Esophagus muscularis mucosa (tissue), 4 donors: ENCODE measurements at places on chromosomes 12 and 14. TPM values are rescaled to one million over a fixed set of nuclear protein-coding genes. Genes with fewer than 3 reads are reported as not detected.

- no peak overlapping the region for H3K4me3 ChIP-seq
- no peaks in the 10 kb centered on the region for H3K27me3 ChIP-seq
- H3K4me1 ChIP-seq, result peaks cover 99% of the 10 kb centered on the region
- no peak overlapping the region for H3K27ac ChIP-seq
Observed at GRCh38 chr12:25972783-25973182, 14.3 kb downstream of the RASSF8 start.

- peaks cover 24% of the 10 kb centered on the region for H3K4me1 ChIP-seq
- peak overlapping the region; percentile 86 for H3K4me3 ChIP-seq
- H3K27me3 ChIP-seq, result no peaks in the 10 kb centered on the region
- peak overlapping the region; percentile 81 for H3K27ac ChIP-seq
- H3K36me3 ChIP-seq, result no peaks in the 10 kb centered on the region
Observed at GRCh38 chr12:19129122-19129485, 429 bp upstream of the PLEKHA5 start.

- H3K4me3 ChIP-seq, result no peak within 1 kb of the TSS
- peaks cover 42% of the 10 kb centered on the region for H3K4me1 ChIP-seq
- peak within 1 kb of the TSS; percentile 57 for H3K27ac ChIP-seq
Observed at GRCh38 chr12:14843425-14843887, at the start of gene ART4. Gene ART4, minus strand, starts transcription at chr12:14843526. Its CDS starts 413 bp downstream, at chr12:14843113.

DNA sequence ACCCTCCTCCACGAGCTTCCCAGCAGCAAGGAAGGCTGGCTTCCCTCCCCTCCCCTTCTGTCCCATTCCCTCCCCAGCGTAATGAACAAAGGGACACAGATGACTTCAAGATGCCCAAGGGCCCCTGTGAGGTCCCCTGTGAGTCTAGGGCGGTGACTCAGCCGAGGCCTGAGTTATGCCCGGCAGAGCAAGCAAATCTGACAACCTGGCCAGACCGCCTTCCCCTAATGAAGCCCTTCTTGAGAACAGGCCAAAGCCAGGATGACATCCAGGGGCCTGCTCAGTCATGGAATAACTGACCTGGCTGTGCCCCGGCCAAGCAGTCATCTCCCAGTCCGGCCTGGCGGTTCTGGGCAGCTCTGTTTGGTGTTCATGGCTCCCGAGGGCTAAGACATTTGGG, 89.2 kb downstream of the DICER1 start:
- peaks cover 3% of the 10 kb centered on the region for H3K4me1 ChIP-seq
- no peaks in the 10 kb centered on the region for H3K27me3 ChIP-seq
- DNase-seq, result no peak
- no peak overlapping the region for H3K27ac ChIP-seq

- H3K36me3 ChIP-seq, result no peaks in the 10 kb centered on the region
- no peaks in the 10 kb centered on the region for H3K4me1 ChIP-seq
- no peak overlapping the region for H3K4me3 ChIP-seq
- no peaks in the 10 kb centered on the region for H3K27me3 ChIP-seq
Observed at GRCh38 chr12:77120156-77121085, 55.1 kb upstream of the E2F7 start.

GRCh38 chr14:96756745-96757144, 40.4 kb upstream of the VRK1 start:
- no peak overlapping the region for H3K27ac ChIP-seq
- DNase-seq, result no peak
- H3K36me3 ChIP-seq, result no peaks in the 10 kb centered on the region
- no peak overlapping the region for H3K4me3 ChIP-seq
- no peaks in the 10 kb centered on the region for H3K27me3 ChIP-seq
- no peaks in the 10 kb centered on the region for H3K4me1 ChIP-seq

GRCh38 chr12:1199700-1200099, 208.7 kb downstream of the ERC1 start:
- no peak overlapping the region for H3K27ac ChIP-seq
- peaks cover 22% of the 10 kb centered on the region for H3K36me3 ChIP-seq
- peaks cover 2% of the 10 kb centered on the region for H3K4me1 ChIP-seq
- no peak overlapping the region for H3K4me3 ChIP-seq
- no peak for DNase-seq

DNA sequence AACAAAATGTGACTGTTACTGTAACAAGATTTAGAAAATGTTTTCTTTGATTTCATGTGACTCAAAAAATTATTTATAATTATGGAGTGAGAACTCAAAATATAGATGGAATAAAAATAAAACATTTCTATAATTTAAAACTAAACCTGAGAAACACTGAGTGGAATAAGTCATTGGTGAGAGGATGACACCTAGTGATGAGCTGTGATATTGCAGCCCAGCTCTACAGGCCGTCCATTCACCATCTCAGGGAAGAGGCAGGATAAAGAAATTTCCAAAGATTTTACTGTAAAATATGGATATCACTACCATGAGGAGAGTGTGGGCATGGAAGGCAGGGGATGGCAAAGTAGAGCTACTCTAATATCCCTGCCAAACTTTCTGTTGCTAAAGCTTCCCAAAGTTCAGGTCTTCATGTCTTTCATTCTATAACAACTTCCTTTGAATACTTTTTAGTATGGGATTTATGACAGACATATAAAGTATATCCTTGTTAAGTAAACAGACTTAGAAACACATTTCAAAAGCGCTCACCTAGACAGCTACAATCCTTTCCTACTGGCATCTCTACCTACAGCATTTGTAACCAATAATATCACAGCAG, 308.0 kb downstream of the ITPR2 start:
- no peaks in the 10 kb centered on the region for H3K27me3 ChIP-seq
- H3K27ac ChIP-seq, result no peak overlapping the region
- no peak overlapping the region for H3K4me3 ChIP-seq
- DNase-seq, result no peak
- no peaks in the 10 kb centered on the region for H3K4me1 ChIP-seq
- no peaks in the 10 kb centered on the region for H3K36me3 ChIP-seq

TSPAN8 gene
- 0.29 TPM for total RNA-seq

TAS2R10 gene
- not detected for total RNA-seq

ESPL1 gene
- 0.17 TPM for total RNA-seq

- no peak for DNase-seq
- peaks cover 20% of the 10 kb centered on the region for H3K4me1 ChIP-seq
- no peak overlapping the region for H3K4me3 ChIP-seq
Observed at GRCh38 chr12:116692605-116693004, 45.3 kb downstream of the SPRING1 start.

IGFBP6 gene
- total RNA-seq, result 811 TPM

GRCh38 chr12:91985002-91985787, 160.5 kb downstream of the BTG1 start:
- no peaks in the 10 kb centered on the region for H3K27me3 ChIP-seq
- no peak overlapping the region for H3K27ac ChIP-seq
- H3K36me3 ChIP-seq, result no peaks in the 10 kb centered on the region
- H3K4me1 ChIP-seq, result peaks cover 6% of the 10 kb centered on the region

GRCh38 chr14:33978892-33979612, 28.2 kb upstream of the EGLN3 start:
- H3K27me3 ChIP-seq, result no peaks in the 10 kb centered on the region
- H3K4me1 ChIP-seq, result no peaks in the 10 kb centered on the region
- DNase-seq, result peak; percentile 24
- H3K4me3 ChIP-seq, result no peak overlapping the region

- no peak for DNase-seq
- no peaks in the 10 kb centered on the region for H3K4me1 ChIP-seq
- H3K27ac ChIP-seq, result no peak overlapping the region
Observed at GRCh38 chr14:46279776-46280175, 371.8 kb downstream of the RPL10L start.

GRCh38 chr12:1792406-1792805, 28.0 kb upstream of the LRTM2 start:
- H3K27me3 ChIP-seq, result no peaks in the 10 kb centered on the region
- peak; percentile 37 for DNase-seq
- peaks cover 57% of the 10 kb centered on the region for H3K4me1 ChIP-seq
- peaks cover 11% of the 10 kb centered on the region for H3K36me3 ChIP-seq

GRCh38 chr12:12561371-12562015, 1.2 kb downstream of the DUSP16 start:
- peak overlapping the region; percentile 100 for H3K27ac ChIP-seq
- DNase-seq, result no peak

DNA sequence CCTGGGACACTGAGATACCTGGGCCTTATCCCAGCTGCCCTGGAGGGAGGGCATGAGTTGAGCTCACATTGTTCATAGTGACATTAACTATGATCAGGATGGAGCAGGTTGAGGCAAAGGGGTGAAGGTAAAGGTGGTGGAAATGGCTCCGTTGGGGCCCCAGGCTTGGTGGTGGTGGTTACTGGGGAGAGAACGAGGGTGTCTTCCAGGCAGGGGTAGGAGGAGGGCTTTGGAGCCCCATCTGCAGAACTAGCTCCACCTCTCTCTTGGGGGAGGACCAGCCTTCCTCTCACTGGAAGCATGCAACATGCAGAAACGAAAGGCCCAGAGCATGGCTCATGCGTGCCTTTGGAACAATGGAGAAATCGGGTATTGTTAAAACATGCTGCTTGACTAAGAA, 217.0 kb downstream of the SLC41A2 start:
- H3K4me1 ChIP-seq, result peaks cover 3% of the 10 kb centered on the region
- H3K27ac ChIP-seq, result no peak overlapping the region

DNA sequence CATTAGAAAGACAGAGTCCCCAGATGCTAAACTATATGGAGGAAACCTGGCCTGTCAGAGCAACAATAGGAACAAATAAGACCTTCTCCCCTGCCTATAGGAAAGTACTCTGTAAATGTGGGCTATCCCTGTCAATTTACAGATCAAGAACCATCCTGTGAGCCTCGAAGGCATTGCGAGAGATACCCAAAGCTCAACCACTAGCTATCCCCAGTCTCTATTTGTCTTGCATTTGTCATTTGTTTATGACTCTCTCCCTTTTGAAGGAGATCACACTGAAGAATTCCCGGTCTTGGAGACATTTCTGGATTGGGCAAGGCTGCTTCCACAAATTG, 42.7 kb upstream of the DHRS4 start:
- no peaks in the 10 kb centered on the region for H3K4me1 ChIP-seq
- no peaks in the 10 kb centered on the region for H3K36me3 ChIP-seq
- H3K27me3 ChIP-seq, result no peaks in the 10 kb centered on the region
- H3K4me3 ChIP-seq, result no peak overlapping the region

DNA sequence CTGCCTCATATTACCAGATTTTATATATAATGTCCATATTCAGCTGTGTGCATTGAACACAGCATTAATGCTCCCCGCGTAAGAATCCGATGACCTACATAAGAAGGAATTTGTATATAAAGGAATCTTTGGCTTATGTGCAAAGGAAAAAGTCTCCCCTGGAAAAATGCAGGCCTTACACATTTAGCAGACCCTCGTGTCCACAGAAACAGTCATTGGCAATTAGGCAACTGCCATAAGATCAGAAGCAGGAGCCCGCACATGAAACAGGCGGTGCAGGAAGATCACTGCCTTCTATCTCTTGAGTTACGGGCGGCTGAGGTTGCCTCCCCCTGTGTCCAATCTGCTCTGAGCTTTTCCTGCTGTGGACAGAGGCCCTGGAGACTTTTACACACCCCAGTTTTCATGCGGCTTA, 63.2 kb upstream of the RFX4 start:
- H3K4me1 ChIP-seq, result no peaks in the 10 kb centered on the region
- no peak overlapping the region for H3K27ac ChIP-seq
- H3K36me3 ChIP-seq, result no peaks in the 10 kb centered on the region
- peaks cover 13% of the 10 kb centered on the region for H3K27me3 ChIP-seq
- H3K4me3 ChIP-seq, result no peak overlapping the region
- DNase-seq, result peak; percentile 70

DNA sequence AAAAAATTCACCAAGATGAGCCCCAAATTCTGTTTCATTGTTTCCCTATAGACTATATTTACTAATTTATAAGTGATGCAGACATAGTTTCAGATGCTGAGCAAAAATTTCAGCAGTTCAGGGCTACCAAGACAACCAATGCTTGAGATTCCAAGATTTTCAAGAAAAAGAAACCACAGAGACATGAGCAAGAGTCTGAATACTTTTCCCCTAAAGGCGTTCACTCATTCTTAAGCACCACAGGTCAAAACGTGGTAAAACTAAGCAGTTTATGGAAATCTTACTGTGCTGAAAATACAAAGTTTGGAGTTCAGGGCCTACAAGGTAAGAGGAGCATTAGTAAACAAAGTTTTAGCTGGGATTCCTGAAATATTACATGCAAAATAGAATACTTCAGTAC, 221.2 kb downstream of the KCNH5 start:
- H3K27me3 ChIP-seq, result no peaks in the 10 kb centered on the region
- no peak overlapping the region for H3K27ac ChIP-seq
- H3K4me3 ChIP-seq, result no peak overlapping the region
- no peak for DNase-seq
- H3K36me3 ChIP-seq, result no peaks in the 10 kb centered on the region
- H3K4me1 ChIP-seq, result no peaks in the 10 kb centered on the region

GRCh38 chr14:76761960-76762410, 717 bp downstream of the VASH1 start:
- peak; percentile 87 for DNase-seq
- H3K4me1 ChIP-seq, result peaks cover 47% of the 10 kb centered on the region
- H3K27ac ChIP-seq, result peak overlapping the region; percentile 68
- peak overlapping the region; percentile 82 for H3K4me3 ChIP-seq
- H3K27me3 ChIP-seq, result no peaks in the 10 kb centered on the region

DNA sequence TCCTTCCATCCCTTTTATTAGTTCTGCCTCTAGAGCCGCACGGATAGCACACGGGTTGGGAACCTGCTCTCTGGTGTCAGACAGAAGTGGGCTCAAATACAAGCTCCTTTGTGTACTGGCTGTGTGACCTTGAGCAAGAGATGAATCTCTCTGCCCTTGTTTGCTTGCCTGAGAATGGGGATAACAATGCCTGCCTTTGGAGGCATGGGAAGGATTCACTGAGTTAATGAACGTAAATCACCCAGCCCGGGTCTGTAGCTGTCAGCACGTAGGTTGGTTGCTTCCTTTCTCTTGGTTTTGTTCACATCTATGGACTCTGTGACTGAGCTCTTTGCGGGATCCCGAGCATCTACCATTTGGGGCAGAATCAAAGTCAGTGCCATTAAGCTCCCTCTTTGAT, 79.3 kb upstream of the NRXN3 start:
- no peaks in the 10 kb centered on the region for H3K4me1 ChIP-seq
- no peaks in the 10 kb centered on the region for H3K27me3 ChIP-seq
- no peak overlapping the region for H3K4me3 ChIP-seq
- no peak overlapping the region for H3K27ac ChIP-seq
- H3K36me3 ChIP-seq, result no peaks in the 10 kb centered on the region

DNA sequence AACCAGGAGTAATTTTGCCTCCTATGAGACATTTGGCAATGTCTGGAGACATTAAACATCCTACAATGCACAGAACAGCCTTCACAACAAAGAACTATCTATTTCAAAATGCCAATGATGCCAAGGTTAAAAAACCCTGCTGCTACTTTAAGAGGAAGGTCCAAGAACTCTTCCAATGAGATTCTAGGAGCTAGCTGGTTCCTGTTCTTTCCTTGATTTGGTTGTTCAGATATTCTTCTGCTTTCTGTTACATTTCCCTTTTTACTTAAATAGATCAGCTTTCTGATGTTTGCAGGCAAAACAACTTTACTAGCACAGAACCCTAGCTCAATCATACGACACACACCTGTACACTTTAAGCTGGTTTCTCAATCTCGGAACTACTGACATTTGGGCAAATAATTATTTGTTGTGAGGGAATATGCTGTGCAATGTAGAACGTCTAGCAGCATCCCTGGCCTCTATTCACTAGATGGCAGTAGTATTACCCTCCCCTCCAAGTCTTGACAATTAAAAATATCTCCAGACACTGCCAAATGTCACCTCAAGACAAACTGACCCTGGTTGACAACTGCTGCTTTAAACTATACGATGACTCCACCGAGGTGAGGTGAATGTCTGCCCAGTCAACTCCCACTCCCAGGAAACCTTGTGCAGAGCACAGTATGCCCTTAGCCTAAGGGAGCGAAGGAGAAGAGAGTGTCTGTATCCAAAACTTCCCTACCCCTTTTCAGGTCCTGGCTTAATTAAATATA, 4.4 kb downstream of the BLTP3B start:
- no peaks in the 10 kb centered on the region for H3K36me3 ChIP-seq
- H3K27me3 ChIP-seq, result no peaks in the 10 kb centered on the region
- DNase-seq, result no peak
- peaks cover 46% of the 10 kb centered on the region for H3K4me1 ChIP-seq
- H3K4me3 ChIP-seq, result no peak overlapping the region
